ENCODE measurements at places on chromosomes 1 and 21. TPM values are rescaled to one million over a fixed set of nuclear protein-coding genes. Genes with fewer than 3 reads are reported as not detected.
A peak's percentile ranks its signal among the peaks of the same experiment; 100 is the strongest.

Gene CCDC185
- not detected for total RNA-seq

Gene C1orf185
- total RNA-seq, result not detected

Gene TIAM1
- 34.9 TPM for total RNA-seq

Gene HMCN1
- not detected for total RNA-seq

Gene LCE6A
- not detected for total RNA-seq

Gene RGS18
- 0.23 TPM for total RNA-seq

Gene ATP1A4
- not detected for total RNA-seq

Gene UMODL1
- not detected for total RNA-seq

DNA sequence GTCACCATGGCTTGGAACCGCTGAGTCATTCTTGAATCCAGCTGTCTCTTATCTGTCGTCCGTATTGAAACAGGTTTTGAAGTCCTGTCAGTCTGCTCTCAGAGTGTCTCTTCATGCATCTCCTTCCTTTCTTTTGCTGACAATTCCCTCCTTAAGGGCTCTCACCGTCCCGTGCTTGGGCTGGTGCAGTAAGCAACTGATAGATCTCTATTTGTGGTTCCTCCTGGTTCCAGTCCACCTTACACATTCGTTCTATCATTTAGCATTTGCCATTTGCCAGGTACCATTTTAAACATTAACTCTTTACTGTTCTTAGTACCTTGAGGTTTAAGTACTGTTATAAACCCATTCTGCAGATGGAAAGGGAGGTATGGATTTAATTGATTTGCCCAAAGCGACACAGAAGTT is 88.9 kb downstream of the DYRK1A start:
- peak overlapping the region; percentile 79 for H3K27ac ChIP-seq
- H3K36me3 ChIP-seq, result peaks cover 23% of the 10 kb centered on the region
- DNase-seq, result peak; percentile 38
- peaks cover 82% of the 10 kb centered on the region for H3K4me1 ChIP-seq

DNA sequence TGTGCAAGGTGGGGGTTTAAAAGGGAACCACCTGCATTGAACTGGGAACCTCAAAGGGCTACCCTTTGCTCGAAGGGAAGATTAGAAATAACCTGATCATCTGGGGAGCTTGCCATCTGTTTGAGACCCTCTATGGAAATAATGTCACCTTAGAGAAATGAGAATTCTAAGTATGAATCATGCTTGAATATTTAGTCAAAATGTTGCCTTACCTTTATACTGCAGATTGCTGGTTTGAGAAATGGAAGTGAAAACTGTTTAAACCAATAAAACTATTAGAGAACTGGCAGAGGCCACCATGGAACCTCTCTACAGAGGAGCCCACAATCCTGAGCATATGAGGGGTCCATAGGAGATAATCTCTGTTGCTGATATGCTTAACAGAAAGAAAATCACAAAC is 131.2 kb upstream of the FAM78B start:
- no peak overlapping the region for H3K27ac ChIP-seq
- peaks cover 6% of the 10 kb centered on the region for H3K27me3 ChIP-seq
- no peaks in the 10 kb centered on the region for H3K4me1 ChIP-seq
- no peaks in the 10 kb centered on the region for H3K36me3 ChIP-seq
- H3K4me3 ChIP-seq, result no peak overlapping the region

GRCh38 chr1:26161415-26162219 is 2.7 kb downstream of the FAM110D start:
- H3K4me1 ChIP-seq, result peaks cover 10% of the 10 kb centered on the region
- no peaks in the 10 kb centered on the region for H3K36me3 ChIP-seq
- H3K27me3 ChIP-seq, result peaks cover 27% of the 10 kb centered on the region
- peak overlapping the region; percentile 61 for H3K4me3 ChIP-seq

DNA sequence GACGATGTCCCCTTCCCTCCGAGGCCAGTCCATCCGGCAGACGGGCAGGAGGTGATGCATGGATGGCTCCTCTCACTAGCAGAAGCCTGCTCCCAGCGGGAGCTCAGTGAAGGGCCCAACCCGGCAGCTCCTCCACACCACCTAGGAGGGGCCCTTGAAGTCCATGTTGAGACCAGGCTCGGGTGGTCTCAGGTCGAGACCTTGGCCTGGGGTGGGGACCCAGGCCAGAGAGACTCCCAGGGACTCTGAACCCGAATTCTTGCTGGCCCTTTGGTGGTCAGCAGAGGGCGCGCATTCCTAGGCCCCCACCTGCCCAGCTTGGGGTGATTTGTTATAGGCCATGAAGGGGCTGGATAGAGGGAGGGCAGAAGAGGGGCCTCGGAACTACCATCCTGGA is 642 bp upstream of the NT5C1A start:
- DNase-seq, result peak; percentile 53
- H3K4me1 ChIP-seq, result peaks cover 13% of the 10 kb centered on the region
- H3K4me3 ChIP-seq, result peak overlapping the region; percentile 58
- H3K27me3 ChIP-seq, result peaks cover 36% of the 10 kb centered on the region
- H3K36me3 ChIP-seq, result no peaks in the 10 kb centered on the region

GRCh38 chr1:167808104-167808503 is 86.3 kb downstream of the MPZL1 start:
- no peak overlapping the region for H3K4me3 ChIP-seq
- no peak overlapping the region for H3K27ac ChIP-seq
- no peaks in the 10 kb centered on the region for H3K27me3 ChIP-seq
- peaks cover 25% of the 10 kb centered on the region for H3K4me1 ChIP-seq
- H3K36me3 ChIP-seq, result peaks cover 2% of the 10 kb centered on the region

- H3K4me1 ChIP-seq, result no peaks in the 10 kb centered on the region
- no peaks in the 10 kb centered on the region for H3K36me3 ChIP-seq
- no peak for DNase-seq
- no peak overlapping the region for H3K4me3 ChIP-seq
- peaks cover 5% of the 10 kb centered on the region for H3K27me3 ChIP-seq
- H3K27ac ChIP-seq, result no peak overlapping the region
Measured at GRCh38 chr1:94276988-94277434, 39.6 kb upstream of the ARHGAP29 start.

GRCh38 chr1:92466683-92467352 is 19.9 kb downstream of the GFI1 start:
- peak overlapping the region; percentile 58 for H3K27ac ChIP-seq
- H3K4me3 ChIP-seq, result no peak overlapping the region

DNA sequence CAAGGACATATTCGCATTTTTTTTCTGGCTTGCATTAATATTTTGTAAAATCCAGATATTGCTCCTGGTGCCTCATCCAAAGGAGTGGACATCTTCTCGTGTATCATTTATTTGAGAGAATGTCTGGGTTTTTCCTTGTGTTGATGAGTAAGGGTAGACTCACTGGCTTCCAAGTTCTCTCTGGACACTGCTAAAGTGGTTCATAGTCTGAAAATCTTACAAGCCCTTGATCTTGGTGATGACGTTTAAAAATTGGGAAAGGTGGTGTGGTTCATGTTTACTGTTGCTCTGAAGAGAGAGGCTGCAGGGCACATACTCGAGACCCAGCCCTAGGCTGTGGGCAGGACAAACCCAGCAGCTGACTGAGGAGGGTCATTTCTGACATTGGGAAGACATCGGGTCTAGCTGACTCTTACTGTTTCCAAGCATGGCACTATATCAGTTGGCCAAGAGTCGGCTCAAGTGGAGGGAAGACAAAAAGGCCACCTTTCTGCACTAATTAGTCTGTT is 296.2 kb downstream of the LMX1A start:
- DNase-seq, result no peak
- no peaks in the 10 kb centered on the region for H3K36me3 ChIP-seq
- no peaks in the 10 kb centered on the region for H3K27me3 ChIP-seq
- no peak overlapping the region for H3K4me3 ChIP-seq
- H3K27ac ChIP-seq, result no peak overlapping the region

GRCh38 chr1:226679853-226680516 is 59.1 kb downstream of the ITPKB start:
- H3K27me3 ChIP-seq, result no peaks in the 10 kb centered on the region
- H3K27ac ChIP-seq, result peak overlapping the region; percentile 94
- H3K4me3 ChIP-seq, result peak overlapping the region; percentile 68
- H3K36me3 ChIP-seq, result peaks cover 24% of the 10 kb centered on the region

GRCh38 chr1:168643152-168643551 is 66.7 kb downstream of the XCL1 start:
- H3K4me3 ChIP-seq, result no peak overlapping the region
- no peak for DNase-seq
- no peaks in the 10 kb centered on the region for H3K27me3 ChIP-seq

GRCh38 chr1:207606362-207606755 is 38.6 kb upstream of the CR1L start:
- no peak overlapping the region for H3K27ac ChIP-seq
- no peak for DNase-seq
- H3K36me3 ChIP-seq, result no peaks in the 10 kb centered on the region
- H3K27me3 ChIP-seq, result no peaks in the 10 kb centered on the region
- H3K4me1 ChIP-seq, result no peaks in the 10 kb centered on the region
- no peak overlapping the region for H3K4me3 ChIP-seq

DNA sequence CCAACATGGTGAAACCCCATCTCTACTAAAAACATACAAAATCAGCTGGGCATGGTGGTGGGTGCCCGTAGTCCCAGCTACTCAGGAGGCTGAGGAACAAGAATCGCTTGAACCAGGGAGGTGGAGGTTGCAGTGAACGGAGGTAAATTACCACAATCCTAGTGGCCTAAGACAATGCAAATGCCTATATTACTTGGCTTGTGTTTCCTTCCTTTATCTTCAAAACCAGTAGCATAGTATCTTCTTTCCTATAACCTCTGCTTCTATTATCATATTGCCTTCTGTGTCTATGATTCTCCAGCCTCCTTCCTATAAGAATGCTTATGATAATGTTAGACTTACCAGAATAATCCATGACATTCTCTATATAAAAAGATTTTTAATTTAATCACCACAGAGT is 156.2 kb upstream of the RGS18 start:
- no peak overlapping the region for H3K4me3 ChIP-seq
- no peaks in the 10 kb centered on the region for H3K36me3 ChIP-seq
- no peak for DNase-seq
- no peak overlapping the region for H3K27ac ChIP-seq

- H3K36me3 ChIP-seq, result no peaks in the 10 kb centered on the region
- DNase-seq, result no peak
- H3K4me1 ChIP-seq, result peaks cover 43% of the 10 kb centered on the region
- H3K27ac ChIP-seq, result peak overlapping the region; percentile 70
- H3K27me3 ChIP-seq, result no peaks in the 10 kb centered on the region
Measured at GRCh38 chr1:52140633-52141512, 1.0 kb upstream of the ZFYVE9 start.

- no peaks in the 10 kb centered on the region for H3K4me1 ChIP-seq
- peaks cover 2% of the 10 kb centered on the region for H3K27me3 ChIP-seq
- H3K27ac ChIP-seq, result no peak overlapping the region
- H3K36me3 ChIP-seq, result no peaks in the 10 kb centered on the region
Measured at GRCh38 chr1:59285691-59286090, 11.2 kb upstream of the FGGY start.

GRCh38 chr1:63621698-63622097 is 28.5 kb downstream of the PGM1 start:
- no peak for DNase-seq
- H3K27me3 ChIP-seq, result no peaks in the 10 kb centered on the region
- peaks cover 8% of the 10 kb centered on the region for H3K4me1 ChIP-seq
